NCI-H2227 treated with DMSO at 0.1 percent for 48 hours (cell line): ENCODE measurements at places on chromosomes 11 and 22.

GRCh38 chr11:64251016-64251752 is at the start of gene PLCB3:
TSS of gene PLCB3 (plus strand) at chr11:64251530. CDS start at chr11:64251650, 120 bp downstream.
- peak; percentile 17 for DNase-seq

DNA sequence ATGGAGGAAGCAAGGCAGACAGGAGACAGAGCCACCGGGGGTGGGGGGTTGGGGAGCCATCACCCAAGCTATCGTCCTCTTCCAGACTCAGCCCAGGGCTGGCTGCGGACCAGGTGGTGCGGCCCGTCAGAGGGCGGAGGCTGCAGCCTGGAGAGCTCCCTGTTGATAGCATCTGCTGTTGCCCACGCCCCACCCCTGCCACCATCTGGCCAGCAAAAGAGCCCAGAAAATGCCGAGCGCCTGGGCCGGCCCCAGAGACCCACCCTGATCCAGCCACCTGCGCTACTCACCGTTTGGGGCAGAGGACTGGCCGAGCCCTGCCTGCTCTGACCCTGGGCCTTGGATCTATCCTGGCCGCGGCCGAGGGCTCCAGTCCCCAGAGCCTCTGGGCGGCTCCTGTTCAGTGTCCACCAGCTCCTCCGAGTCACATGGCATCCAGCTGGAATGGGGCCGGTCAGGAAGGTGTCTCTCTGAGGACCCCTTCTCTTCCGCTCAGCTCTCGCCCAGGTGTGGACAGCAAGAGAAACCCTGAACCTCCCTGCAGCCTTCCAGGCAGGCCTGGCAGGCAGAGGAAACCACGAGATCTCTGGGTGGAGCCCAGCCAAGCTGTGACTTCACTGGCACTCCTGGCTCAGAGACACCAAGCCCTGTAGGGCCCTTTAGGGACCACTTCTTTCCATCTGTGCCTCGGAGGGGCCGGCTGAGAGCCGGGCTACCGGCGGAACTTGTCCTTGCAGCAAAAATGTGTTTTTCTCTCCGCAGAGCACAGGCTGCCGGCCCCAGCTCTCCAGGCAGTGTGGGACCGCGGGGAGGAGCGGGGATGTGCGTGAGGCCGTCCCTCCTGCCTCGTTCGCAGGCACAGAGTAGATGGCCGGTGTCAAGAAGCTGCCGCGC is at the start of gene MRGPRE:
TSS of gene MRGPRE (minus strand) at position 567 of the 894 bp plus-strand sequence. CDS start 3,618 bp downstream, outside the sequence.
- DNase-seq = no peak

DNA sequence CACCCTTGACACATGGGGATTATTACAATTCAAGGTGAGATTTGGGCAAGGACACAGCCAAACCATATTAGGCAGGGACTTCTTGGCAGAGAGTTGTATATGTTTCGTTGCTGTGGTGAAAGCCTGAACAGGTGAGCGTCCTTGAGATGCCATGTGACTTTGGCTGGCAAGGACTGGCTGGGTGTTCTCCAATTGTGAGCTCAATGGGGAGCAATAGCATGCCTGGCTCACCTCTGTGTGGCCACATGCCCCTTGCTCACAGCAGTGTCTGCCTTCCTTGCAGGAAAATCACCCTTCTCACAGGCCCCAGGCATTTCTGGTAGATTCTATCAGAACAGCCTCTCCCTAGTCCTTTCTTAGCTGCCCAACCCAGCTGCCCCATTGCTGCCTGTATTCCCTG is 105.5 kb downstream of the PARVA start:
- no peak for DNase-seq

DNA sequence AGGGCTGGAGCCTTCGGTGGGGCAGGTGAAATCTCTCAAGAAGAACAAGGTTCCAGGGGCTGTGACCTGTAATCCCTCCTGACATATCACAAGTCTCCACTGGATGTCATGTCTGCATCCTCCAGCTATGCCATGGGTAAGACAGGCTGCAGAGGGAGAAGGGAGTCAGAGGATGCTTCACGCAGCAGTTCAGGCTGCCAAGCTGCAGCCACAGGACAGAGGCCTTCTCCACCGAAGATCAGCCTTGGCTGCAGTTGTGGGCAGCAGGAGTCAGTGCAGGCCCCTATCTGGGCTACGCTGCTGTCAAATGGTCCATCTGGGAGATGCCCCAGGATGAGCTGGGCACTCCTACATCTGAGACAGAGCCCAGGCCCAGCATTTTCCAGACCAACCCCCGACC is 25.0 kb downstream of the DKK3 start:
- DNase-seq = no peak

GRCh38 chr11:33089776-33090175 is 50.4 kb downstream of the TCP11L1 start:
- no peak for DNase-seq

DNA sequence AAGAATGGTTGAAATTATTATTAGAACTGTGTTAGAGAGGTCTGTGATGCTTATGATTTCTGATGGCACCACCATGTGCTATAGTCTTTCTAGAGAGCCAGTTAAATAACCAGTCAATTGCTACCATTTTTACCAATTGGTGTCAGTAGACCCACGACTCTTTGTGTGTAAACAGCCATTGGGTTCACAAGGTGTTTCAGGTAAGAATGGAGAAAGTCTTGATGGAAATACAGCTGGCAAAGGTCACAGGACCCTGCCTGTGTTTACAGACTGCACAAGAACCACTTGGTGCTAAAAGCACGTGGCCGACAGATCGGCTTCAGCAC is 30.5 kb upstream of the OR10G7 start:
- peak; percentile 49 for DNase-seq

GRCh38 chr11:60982184-60982583 is 10.7 kb downstream of the CD6 start:
- DNase-seq = no peak

- DNase-seq = no peak
Observed at GRCh38 chr22:42188808-42189447, 58.3 kb upstream of the CYP2D6 start.

GRCh38 chr11:93329936-93330445 is 551 bp upstream of the DEUP1 start:
- DNase-seq = peak; percentile 22

DNA sequence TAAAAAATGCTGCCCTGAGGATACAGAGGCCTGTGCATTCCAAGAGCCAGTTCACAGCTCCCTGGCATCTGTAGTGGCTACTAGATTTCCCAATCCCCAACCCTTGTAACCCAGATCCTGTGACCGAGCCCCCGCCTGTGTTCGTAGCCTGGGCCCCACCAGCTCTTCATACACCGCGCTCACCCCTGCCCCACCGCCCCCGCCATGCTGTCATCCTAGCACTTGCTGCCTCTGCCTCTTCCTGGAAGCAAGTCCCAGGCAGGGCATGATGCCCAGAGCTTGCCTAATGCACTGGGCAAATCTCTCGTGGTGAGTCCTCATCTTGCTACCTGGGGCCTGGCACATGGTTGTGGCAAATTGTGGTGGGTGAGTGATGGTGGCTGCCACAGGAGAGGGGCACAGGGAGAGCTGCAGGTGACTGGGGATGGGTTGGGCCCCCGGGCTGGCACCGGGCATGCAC is 7.1 kb downstream of the MGAT3 start:
- DNase-seq = no peak

- no peak for DNase-seq
Observed at GRCh38 chr11:95444309-95445241, 213.6 kb upstream of the SESN3 start.

GRCh38 chr11:34860034-34860433 is 56.1 kb downstream of the APIP start:
- no peak for DNase-seq

DNA sequence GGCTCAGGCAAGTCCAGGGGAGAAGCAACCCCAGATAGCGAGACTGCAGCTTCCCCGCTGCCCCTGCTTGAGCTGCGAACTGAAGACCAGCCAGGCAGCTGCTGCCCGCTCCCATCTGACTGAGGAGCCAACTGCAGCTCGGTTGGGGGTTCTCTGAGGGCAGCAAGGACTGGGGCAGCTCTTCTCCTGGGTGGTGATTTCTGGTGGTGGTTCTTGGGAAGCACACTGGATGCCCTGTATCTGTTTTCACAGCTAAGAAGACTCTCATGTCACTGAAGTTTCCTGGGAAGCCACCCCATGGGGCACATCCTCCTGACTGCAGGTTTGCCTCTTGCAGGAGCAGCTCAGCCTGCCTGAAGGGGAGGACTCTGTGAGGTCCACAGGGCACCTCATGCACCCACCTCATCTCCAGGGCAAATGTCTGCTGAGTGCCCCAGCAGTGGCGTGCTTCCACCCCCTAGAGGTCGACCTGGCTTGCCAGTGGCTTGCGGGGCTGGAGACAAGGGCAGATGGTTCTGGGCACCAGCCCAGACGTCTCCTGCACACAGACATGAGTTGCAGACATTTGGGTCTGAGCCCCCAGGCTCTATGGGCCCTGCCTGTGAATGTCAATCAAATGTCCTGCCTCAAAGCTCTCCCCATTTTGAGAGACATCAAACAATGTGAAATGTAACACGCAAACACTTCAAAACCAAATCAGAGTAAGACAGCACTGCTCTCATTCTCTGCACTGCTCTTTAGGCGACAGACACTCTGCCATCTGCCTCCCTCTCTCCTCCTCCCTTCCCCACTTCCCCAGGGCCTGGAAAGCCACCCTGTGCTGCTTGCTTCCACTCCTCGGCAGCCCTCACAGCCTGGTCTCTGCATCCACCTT is 800.9 kb downstream of the BRD1 start:
- DNase-seq = no peak

- no peak for DNase-seq
Observed at GRCh38 chr11:10622957-10623791, 54.7 kb upstream of the LYVE1 start.

DNA sequence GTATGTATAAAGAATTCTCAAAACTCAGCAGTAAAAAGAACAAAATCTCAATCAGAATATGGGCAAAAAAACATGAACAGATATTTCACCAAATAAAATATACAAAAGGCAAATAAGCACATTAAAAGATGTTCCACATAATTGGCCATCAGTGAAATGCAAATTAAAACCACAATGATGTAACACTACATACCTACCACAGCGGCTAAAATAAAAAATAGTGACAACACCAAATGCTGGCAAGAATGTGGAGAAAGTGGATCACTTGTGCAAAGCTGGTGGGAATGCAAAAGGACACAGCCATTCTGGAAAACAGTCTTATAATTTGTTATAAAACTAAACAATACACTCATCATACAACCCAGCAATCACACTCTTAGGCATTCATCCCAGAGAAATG is 38.3 kb upstream of the ACER3 start:
- no peak for DNase-seq

DNA sequence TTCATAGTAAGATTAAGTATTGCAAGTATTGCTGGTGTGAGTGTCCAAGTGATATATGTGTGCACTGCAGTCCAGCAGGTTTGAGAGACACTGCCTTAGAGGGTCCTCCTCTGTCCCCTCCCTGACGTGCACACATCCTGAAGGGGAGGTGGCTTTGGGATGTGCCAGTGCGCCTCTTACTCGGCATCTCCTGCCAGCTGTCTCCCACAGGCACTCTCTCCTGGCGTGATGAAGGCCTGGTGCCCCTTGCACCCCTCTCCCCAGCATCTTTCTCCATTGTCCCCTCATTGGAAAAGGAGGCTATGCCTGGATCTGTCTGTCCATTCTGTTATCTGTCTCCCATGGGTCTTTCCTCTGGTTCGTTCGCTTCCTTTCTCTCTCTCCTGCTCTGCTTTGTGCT is 24.2 kb downstream of the GTPBP1 start:
- DNase-seq = no peak

GRCh38 chr11:119284344-119285157 is 32.4 kb downstream of the MCAM start:
- no peak for DNase-seq

GRCh38 chr11:117421041-117421440 is 93.4 kb downstream of the CEP164 start:
- no peak for DNase-seq

- no peak for DNase-seq
Observed at GRCh38 chr11:17405232-17406005, 17.0 kb upstream of the KCNJ11 start.

DNA sequence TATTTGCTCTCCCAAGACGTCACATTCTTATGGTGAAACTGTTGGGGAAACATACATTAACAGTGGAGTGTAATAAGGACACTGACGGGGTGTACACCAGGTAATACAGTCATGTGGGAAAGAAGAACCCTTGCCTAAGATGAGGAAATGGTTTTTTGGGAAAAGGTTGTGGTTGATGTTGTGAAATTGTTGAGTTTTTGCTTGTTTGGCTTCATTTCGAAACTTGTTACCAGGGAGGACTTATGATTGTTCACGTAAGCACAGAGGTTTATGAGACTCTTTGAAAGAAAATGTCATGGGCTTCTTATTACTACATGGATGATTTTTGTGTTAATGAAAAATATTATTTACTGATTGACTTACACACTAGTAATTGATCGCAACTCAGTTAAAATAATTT is 16.8 kb downstream of the ANO3 start:
- DNase-seq = no peak

- no peak for DNase-seq
Observed at GRCh38 chr11:111124724-111125123, 120.8 kb upstream of the POU2AF2 start.

GRCh38 chr11:63768237-63769041 is at the start of gene ZFTA:
TSS of gene ZFTA (minus strand) at chr11:63768775. CDS start at chr11:63768622, 153 bp downstream.
- peak; percentile 58 for DNase-seq

DNA sequence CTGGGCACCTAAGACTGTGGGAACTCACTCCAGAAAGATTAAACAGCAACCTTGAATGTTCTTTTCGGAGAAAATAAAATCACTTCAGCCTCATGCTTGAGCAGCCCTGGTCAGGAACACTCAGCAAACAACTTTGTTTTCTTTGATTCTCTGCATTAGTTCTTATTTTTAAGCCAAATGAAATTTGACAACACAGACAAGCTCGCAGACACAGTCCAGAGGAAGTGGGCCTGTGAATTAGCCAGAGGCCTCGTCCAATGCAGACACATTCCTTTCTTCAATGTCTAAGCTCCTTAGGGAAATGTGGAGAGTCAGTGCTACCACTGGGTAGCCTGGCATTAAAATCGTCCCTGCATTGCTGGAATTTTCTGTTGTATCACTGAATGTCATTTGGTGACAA is 62.9 kb upstream of the CSNK2A3 start:
- DNase-seq = no peak

- no peak for DNase-seq
Observed at GRCh38 chr11:109749476-109749875, 327.5 kb downstream of the C11orf87 start.
